ENCODE measurements at places on chromosomes 4 and X.
A peak's percentile ranks its signal among the peaks of the same experiment; 100 is the strongest.

GRCh38 chrX:149493567-149494562, 11.2 kb downstream of the IDS start:
- DNase-seq: no peak

- peak; percentile 21 for DNase-seq
Measured at GRCh38 chr4:119050527-119051090, 85.0 kb upstream of the MYOZ2 start.

DNA sequence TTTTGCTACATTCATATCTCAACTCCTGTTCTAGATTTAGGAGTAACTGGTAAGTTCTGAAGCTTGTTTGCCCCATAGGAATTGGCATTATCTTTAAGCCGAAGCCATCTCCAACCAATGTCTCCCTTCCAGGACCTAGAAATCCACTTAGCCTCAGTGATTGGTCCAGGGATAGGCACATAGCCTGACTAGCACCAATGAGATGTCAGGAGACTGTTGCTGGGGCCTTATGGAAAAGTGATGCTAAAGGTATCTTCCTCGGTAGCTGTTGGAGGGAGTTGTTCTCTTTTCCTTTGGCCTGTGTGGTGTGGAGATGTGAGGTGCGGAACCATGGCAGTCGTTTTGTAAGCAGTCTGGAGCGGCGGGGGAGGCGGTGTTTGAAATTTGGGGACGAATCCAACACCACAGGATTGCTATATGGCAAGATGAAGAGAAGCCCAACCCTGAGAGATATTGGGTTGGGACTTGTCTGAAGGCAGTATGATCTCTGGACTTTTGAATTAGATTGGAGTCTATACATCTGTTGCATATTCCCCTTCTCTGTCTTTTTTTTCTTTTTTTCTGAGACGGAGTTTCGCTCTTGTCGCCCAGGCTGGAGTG, 109.8 kb upstream of the ATP6AP2 start:
- no peak for DNase-seq

DNA sequence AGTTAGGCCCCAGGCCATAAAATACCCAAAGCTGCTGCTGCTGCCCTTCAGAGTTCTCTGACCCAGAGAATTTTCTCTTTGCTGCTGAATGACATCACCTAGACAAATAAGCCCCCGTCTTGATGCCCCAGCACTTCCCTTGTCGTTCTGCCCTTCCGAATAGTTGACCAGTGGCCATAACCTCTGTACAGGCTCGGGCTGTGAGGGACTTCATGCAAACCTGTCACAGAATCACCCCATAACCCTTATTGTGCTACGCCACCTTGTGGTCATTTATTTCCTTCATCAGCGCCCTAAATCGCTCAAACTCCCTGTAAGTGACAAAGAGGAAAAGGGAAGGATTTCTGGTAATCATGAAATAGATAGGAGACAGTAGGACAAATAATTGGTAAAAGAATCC, 18.8 kb downstream of the SPACA5 start:
- DNase-seq: peak; percentile 57

- DNase-seq: no peak
Measured at GRCh38 chr4:88381123-88381522, 2.5 kb downstream of the HERC6 start.

Measured in fibroblast of skin of scalp (primary cell).